MM.1S (cell line): ENCODE measurements at places on chromosomes 3 and 15.

- peak; percentile 61 for DNase-seq
Measured at GRCh38 chr3:184727357-184728009, 15.6 kb upstream of the MAGEF1 start.

- DNase-seq, result peak; percentile 74
Measured at GRCh38 chr3:141386126-141386488, 17.8 kb downstream of the ZBTB38 start.

DNA sequence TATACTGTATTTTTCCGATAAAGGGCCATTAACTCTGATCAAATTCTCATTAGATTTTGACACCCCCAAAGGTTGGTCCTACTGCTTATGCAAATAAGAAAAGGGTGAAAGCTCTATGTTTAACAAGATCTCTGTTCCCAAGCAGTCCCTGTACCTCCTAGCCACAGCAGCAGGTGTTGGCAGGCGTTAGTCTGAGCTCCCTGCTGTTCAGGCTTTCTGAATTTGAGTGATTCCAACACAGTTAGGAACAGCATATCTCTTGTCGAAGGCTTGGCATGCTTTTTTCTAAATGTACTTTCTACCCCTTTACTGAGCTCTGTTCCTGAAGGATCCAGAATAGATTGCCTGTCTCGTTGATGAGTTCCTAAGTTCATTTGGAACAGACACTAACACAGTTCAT, 42.3 kb downstream of the MITF start:
- DNase-seq, result no peak

DNA sequence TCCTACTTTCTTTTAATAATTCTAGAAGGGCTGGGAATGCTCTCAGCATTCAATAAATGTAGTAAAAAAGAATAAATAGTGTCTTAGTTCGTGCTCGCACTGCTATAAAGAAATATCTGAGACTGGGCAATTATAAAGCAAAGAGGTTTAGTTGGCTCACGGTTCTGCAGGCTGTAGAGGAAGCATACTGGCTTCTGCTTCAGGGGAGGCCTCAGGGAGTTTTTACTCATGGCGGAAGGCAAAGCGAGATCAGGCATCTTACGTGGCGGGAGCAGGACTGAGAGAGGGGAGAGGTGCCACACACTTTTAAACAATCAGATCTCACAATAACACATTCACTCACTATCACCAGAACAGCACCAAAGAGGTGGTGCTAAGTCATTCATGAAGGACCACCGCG, 103.0 kb upstream of the UBE2E2 start:
- no peak for DNase-seq
